ENCODE measurements at places on chromosomes 3 and 15. TPM values are rescaled to one million over a fixed set of nuclear protein-coding genes. Genes with fewer than 3 reads are reported as not detected.

The COL6A5 gene
- under 0.01 TPM for total RNA-seq

DNA sequence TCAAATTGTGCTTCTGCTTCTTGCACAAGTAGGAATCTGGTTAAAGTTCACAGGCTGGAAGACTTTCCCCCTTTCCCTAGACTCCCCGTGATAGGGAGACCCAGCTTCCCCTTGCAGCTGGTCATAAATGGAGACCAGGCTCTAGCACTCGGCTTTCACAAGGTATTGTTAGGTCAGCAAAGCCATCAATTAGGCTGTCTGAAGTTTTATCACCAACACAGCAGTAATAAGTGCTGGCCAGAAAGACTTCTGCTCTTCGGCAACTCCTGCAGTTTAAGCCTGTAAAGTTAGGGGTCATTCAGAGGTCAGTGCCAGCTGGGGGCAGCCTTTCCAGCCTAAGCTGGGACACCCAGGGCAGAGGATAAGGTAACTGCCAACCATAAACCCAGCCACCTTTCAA, 203.4 kb downstream of the MEIS2 start:
- DNase-seq, result no peak

DNA sequence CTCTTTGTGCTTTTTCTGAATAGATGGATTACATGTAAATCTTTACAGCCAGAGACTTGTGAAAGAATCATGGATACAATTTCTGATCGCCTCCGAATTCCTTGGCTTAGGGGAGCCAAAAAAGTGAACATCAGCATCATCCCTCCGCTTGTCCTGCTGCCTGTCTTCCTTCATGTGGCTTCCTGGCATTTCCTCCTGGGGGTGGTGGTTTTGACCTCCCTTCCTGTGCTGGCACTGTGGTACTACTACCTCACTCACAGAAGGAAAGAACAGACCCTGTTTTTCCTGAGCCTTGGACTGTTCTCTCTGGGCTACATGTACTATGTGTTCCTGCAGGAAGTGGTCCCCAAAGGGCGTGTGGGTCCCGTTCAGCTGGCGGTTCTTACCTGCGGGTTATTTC, 5.9 kb downstream of the ZDHHC23 start:
- no peak for DNase-seq

The GP5 gene
- 0.02 TPM for total RNA-seq

- DNase-seq, result no peak
Observed at GRCh38 chr3:61875976-61876671, 314.8 kb downstream of the PTPRG start.

GRCh38 chr15:42102646-42103235, 8.4 kb upstream of the PLA2G4D start:
- DNase-seq, result peak; percentile 50

DNA sequence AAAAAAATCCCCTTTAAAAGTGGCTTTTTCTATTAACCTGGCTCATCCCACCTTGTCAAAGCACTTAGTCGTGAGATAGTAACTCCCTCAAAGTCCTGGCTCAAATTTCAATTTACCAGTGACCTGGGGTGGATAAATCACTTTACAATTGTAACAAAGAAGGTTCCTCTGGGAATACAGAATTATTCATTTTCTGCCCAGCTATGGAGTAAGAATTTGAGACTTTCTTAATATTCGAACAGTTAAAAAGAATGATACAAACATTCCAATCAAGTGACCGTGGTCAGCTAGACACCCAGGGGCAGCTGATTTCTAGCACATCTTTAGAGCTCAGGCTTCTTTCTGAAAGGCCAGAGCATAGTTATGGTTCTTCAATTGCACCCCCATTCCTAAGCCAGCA, 291.0 kb upstream of the TGFBR2 start:
- no peak for DNase-seq

- no peak for DNase-seq
Observed at GRCh38 chr3:177721864-177722785, 524.8 kb upstream of the TBL1XR1 start.

GRCh38 chr3:37993820-37994638, 3.4 kb downstream of the VILL start:
- DNase-seq, result no peak

- no peak for DNase-seq
Observed at GRCh38 chr15:81014446-81015093, 13.8 kb downstream of the TLNRD1 start.

The PLA2G4E gene
- not detected for total RNA-seq

The CPB1 gene
- total RNA-seq, result not detected

DNA sequence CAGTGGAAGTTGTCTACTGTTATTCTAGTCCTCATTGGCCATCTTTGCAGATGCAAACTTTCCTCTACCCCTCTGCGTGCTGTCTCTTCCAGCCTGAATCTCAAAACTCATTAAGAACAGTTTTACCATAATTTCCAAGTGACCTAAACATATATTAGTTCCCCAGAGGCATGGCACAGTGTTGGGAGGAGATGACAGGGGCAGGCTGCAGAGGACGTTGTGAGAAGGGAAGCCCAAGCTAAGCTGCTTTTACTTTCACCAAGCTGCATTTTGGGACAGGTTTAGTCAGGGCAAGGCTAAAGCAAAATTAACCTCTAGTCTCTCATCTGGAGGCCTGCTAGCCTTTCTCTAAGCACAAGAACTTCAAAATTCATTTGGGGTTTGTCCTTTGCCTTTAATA, 318.6 kb upstream of the SATB1 start:
- no peak for DNase-seq

DNA sequence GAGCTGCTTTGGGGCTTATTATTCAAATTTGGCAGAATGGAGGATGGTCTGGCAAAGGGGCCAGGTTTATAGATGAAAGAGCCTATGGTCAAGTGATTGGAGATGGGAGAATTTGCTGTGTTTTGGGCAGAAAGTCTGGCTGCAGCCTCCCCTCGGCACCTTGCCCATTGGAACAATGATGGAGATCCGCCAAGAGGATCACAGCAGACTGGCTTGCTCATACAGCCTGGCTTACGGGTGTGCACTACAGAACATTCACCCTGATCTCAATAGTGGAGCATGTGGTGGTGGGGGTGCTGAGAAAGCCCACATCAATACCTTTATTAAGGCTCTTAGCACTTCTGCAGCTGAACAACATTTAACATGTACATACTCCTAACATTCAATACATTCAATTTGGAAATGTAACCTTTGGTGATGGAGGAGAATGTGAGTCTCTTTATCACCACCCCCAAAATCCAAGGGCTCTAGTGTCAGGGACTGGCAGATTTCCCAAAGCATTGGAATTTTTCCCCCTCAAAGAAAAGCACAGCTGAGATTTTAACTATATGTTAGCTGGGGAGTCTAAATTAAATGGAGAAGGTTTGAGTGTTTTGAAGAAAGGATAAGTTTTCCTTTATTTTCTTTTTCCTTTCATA, 118.4 kb upstream of the TMC3 start:
- DNase-seq, result no peak

The HIGD1A gene
- 249 TPM for total RNA-seq

The MUC20 gene
- total RNA-seq, result not detected

The TNFSF10 gene
- 0.79 TPM for total RNA-seq

DNA sequence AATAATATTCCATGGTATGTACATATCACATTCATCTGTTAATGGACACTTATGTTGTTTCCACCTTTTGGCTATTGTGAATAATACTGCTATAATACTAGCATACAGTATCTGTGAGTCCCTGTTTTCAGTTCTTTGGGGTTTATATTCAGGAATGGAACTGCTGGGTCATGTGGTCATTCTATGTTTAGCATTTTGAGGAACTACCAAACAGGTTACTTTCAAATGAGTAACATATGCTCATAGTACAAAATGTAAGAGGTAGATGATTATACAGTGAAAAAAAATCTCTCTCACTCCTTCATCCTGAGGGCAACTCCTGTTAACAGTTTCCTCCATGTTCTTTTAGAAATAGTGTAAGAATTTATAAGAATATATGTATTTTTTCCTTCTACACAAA, 162.2 kb downstream of the PLD1 start:
- DNase-seq, result no peak

- no peak for DNase-seq
Observed at GRCh38 chr3:194667363-194667762, 4.6 kb downstream of the LSG1 start.

The ARPIN gene
- 8.9 TPM for total RNA-seq

The GRK7 gene
- not detected for total RNA-seq
